Peyer's patch (tissue), 4 donors: ENCODE measurements at places on chromosomes 3 and 15.

DNA sequence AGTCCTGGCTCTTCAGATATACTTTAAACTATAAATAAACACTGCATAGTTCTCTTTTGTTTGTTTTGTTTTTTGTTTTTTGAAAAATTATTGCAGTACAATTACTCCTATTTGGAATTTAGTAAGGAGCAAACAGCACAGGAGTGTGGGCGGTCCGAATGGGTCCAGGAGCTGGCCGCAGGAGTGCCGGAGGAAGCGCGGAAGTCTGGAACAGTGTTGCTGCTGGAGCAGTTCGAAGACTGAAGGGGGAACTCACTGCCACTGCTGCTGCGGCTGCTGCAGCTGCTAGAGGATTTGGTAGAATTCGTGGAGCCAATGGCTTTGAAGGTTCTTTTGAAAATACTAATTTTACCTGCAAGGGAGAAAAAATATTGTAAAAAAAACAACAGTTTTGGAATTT is 329.9 kb downstream of the ZNF385D start:
- DNase-seq, result no peak

GRCh38 chr3:167187221-167187620 is 192.9 kb downstream of the ZBBX start:
- no peak for DNase-seq

GRCh38 chr15:73800662-73801345 is 47.7 kb upstream of the INSYN1 start:
- DNase-seq, result no peak

DNA sequence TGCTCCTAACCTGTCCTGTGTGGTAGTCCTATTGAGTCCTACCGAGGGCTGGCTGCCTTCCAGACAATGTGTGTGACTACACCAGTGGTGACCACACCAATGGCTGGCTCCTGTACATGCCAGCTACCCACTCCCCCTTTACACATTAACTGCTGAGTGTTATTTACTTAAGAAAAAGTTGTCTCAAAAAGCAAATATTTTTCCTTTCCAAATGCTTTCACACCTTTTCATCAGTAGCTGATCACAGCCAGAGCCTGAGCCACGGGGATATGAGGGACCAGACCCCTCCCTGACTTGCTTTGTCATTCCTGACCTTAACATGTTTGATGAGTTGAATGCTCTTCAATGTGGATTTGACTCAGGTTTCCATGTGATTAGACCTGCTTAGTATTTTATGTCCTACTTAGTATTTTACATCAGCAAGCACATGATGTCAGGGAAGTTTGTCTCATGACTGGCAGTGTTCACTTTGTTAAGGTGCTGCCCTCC is 29.6 kb upstream of the GREM1 start:
- DNase-seq, result no peak

DNA sequence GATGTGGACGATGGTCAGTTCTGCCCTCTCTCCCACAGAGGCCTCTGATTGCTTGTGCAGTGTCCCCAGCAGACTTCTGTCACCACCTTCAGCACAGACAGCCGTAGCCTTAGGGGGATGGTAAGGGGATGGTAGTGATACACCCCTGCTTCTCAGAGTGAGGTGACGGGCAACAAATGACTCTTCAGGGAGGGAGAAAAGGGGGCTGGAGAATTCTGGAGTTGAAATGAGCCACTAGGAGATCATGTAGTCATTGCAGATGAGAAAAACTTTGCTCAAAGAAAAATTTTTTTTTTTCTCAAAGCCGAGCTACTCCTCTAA is 29.6 kb upstream of the TIMP4 start:
- DNase-seq, result no peak

GRCh38 chr3:129305592-129306091 is 27.0 kb downstream of the HMCES start:
- DNase-seq, result no peak

DNA sequence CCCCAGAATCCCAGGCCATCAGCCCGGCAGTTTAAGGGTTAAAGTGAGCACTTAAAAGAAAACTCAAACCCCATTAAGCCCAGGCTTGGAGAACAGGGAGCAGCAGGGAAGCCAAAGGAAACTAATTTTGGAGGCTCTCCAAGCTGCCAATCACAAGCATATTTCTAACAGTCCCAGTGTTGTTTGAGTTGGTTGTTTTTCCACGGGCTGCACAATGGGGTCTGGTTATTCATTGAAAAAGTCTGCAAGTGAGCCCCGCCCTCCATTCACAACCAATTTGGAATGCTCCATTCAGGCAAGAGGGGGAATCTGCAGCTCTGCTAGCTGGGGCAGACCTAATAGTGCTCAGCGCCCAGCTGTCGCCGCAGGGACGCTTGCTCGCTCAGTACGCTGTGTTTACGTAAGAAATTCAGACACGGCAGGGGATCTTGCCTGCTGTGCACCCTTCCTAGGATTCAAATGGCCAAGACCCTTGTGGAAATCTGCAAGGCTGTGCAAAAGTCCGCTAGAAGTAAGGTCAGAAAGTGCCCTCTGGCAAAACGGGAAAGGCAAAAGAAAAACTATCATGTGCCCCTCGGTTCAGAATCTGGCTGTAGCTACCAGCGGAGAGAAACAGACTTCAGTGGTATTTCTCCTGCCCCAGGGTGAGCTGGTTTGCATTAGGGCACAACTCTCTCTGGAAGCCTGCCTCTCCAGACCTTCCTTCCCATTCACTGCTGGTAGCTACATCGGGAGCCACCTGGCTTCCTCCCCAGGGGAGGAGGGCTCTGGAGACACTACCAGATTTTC is 11.0 kb downstream of the ETV5 start:
- DNase-seq, result no peak

- DNase-seq, result no peak
Measured at GRCh38 chr3:187183210-187183862, 13.9 kb upstream of the RTP1 start.

DNA sequence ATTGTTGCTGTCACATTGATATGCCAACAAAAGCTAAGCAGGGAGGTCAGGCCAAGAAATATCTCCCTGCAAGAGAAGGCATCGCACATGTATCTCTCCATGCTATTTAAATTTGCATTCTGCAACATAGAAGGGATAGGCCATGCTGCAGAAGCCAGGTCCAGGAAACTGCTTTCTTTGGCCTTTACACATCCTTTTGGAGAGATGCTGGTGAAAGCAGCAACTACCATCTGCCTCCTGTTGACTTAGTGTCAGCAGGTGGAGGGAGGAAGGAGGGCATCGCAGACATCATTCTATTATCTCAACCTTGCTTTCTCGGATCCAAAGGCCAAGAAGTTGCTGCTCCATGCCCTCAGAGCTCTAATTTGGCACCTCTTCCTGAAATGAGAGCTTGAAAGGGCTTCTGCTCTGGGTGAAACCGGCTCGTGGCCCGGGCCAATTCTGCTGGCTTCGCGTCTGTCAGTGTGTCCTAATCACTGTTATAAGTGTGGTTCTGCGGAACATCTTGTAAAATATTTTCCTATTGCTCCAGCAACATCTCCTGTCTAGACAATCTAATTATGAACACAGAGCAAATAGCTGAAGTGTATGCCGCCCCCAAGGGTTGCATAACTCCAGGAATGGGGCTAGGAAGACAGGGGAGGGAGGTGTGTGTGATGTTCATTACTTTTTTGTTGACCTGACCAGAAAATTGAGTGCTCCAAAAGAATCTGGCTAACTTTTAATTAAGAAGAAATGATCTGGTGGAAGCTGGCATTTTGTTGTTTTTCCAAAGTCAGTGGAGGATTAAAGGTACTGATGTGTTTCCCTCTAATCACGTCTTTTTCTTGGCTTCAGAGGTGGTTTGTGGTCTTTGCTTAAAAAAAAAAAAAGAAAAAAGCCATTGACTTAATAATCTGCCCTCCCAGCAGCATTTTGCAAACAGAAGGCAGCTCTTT is 89.1 kb downstream of the TPRG1 start:
- no peak for DNase-seq

- no peak for DNase-seq
Measured at GRCh38 chr3:57958642-57959422, 49.4 kb upstream of the FLNB start.

- no peak for DNase-seq
Measured at GRCh38 chr3:10349801-10350200, 28.9 kb upstream of the SEC13 start.

- no peak for DNase-seq
Measured at GRCh38 chr3:63047068-63047467, 171.9 kb upstream of the CADPS start.

DNA sequence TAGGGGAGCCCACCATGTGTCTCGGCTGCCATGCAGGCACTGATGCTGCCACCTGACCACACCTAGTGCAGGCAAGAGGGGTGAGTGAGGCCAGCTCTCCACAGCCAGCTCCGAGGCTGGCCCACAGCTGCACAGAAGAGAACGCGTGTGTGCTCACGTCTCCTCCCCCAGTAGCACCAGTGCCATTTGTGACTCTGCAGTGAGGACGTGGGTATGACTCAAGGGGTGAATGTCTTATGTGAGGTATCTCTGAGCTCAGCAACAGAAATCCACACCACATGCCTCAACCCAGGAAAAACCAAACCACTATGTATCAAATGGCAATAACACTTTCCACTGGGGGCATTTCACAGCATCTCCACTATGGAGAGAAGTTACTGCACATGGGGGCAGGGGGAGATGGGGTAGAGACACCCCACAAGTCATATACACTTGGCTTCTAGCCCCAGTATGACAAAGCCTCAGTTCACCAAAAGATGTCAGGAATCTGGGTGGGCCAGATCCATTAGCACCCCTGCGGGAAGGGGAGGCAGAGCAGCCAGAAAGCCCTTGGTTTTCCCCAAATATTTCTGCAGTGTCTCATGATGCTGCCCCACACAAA is 87.6 kb downstream of the LRIG1 start:
- DNase-seq, result peak; percentile 33

DNA sequence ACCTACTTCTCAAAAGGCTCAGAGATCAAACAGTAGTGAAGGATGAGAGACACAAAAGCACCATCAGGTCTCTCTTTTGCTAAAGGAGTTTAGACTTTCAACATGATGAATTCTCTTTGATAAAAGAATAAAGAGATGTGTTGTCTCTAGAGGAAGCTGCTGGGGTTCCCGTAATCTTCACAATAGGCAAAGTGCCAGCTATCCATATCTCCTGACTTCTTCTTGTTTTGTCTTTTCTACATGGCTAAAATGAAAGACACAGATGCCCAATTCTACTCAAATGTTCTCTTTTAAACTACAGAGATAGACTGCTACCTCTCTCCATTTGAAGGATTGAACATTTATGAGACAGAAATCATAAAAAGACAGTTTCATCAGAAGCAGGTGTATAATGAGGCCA is 38.4 kb upstream of the TUSC7 start:
- no peak for DNase-seq

DNA sequence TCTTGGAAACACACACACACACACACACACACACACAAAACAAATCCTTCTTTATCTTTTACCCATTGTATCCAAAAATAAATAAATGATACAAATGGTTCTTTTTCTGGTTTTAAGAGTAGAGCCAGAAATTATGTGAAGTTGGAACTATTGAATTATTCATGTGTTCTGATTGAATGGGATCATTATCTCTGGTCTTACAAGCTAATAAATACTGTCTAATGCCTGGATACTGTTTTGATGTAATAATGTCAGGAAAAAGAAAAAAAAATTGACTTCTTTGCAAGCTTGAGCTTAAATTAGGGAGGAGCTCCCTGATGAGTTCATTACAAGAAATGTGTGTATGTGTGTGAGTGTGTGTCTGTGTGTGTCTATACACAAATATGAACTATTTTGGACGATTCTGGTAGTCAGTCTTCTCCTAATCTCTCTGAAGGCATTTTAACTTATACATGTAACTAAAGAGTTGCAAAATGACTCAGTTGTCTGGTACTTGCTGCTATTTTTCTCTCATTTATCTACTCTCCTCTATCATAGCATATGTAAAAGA is 507.2 kb upstream of the AGTR1 start:
- DNase-seq, result no peak

GRCh38 chr3:194379231-194379630 is 9.7 kb upstream of the LRRC15 start:
- peak; percentile 3 for DNase-seq

DNA sequence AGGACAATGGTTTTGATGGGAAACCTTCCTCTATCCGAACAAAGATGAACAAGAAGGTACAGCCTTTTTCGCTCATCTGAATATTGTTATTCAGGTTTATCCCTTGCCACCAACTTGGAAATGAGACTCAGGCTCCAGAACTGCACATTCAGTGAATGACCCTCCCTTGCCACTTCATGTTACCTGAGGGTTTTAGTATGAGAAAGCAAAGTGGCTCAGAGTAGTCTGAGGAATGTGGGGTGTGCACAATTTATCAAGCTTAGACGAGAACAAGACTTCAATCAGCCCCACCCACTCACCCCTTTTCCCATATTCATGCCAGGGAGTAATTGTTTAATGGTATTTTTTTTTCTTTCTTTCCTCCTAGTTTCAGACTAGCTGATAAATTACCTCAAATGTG is 265.3 kb upstream of the POU1F1 start:
- DNase-seq, result no peak

GRCh38 chr15:66569461-66570137 is 3.8 kb upstream of the LCTL start:
- DNase-seq, result no peak
